Activated gamma-delta T cell (primary cell): ENCODE measurements at places on chromosomes 13 and 19.

- DNase-seq: no peak
Measured at GRCh38 chr19:42120276-42120980, 11.8 kb downstream of the POU2F2 start.

DNA sequence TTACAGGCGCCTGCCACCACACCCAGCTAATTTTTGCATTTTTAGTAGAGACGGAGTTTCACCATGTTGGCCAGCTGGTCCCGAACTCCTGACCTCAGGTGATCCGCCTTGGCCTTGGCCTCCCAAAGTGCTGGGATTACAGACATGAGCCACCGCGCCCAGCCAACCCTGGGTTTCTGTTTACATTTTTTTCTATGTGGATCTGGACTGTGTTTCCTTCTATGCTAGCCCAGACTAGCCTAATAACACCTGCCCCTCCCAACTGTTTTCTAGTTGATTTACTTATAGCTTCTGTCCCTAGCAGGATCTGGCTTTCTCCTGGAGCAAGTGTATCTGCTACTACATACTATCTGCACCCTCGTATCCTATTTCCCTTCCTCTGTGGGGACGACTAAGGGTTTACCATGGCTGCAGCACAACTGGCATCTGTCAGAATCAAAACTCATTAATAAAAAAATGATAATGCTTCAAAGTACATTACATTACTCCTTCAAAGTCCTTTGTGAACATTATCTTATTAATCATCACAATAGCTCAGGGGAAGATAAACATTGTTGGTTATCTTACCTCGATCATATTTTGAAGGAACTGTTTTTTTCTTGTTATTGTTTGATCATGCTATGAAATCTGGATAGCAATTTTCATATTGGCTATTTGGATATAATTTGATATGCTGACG lies 228.3 kb downstream of the KLF5 start:
- DNase-seq: no peak

DNA sequence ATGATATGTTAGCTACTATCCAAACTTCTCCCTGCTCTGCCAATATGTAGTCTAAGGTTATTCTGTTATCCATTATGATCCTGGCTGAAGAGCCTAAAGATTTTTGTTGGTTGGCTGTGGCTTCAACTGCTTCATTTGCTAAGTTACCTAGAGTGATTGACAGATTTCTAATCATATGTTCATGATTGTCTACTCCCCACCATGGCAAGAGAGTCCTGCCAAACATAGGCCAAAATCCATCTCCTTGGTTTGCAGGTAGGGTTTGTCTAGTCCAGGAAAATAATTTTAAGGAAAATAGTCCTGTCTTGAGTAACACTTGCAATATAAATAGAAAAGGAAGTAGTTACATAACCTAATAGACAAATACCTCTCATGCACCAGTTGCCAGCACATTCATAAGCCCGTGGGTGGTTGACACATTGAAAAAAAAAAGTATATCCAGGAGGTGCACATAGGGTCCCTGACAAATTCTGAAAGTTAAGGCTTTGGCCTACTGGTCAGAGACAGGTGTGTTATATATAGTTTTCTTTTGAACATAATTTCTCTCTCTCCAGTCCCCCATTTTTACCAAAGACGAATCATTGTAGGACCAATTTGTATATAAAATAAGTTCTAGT lies 5.4 kb upstream of the CBY2 start:
- no peak for DNase-seq

DNA sequence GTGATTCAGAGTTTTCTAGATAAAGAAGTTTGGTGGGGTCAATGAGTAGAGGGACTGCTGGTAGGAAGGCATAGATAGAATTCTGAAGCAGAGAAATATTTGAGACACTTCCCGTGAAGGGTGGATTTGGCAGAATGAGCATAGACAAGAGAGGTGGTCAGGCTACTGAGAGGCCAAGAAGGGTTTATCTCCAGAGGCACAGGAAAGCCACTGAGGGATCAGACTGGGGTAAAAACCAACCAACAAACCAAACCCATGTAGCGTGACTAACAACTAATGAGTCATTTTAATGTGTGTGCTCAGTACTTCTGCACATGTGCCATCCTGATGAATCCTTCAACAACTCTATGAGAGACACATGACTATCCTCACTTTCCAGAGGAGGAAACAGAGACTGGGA lies 60.0 kb upstream of the SERP2 start:
- DNase-seq: no peak
